ENCODE measurements at places on chromosomes 1 and 21. TPM values are rescaled to one million over a fixed set of nuclear protein-coding genes. Genes with fewer than 3 reads are reported as not detected.

Gene DYRK3
- 0.89 TPM for polyA plus RNA-seq

Gene BSND
- not detected for polyA plus RNA-seq

Gene C8B
- not detected for polyA plus RNA-seq

Gene KCNE2
- not detected for polyA plus RNA-seq

Gene SHE
- 8.2 TPM for polyA plus RNA-seq

Gene FAM163A
- 0.32 TPM for polyA plus RNA-seq

Gene TDRD5
- polyA plus RNA-seq, result 0.02 TPM

Gene PROK1
- polyA plus RNA-seq, result 2.5 TPM

Gene PYHIN1
- 3.9 TPM for polyA plus RNA-seq

Gene GBP7
- polyA plus RNA-seq, result 0.02 TPM

Gene CSRP1
- 108 TPM for polyA plus RNA-seq

Gene PRKAA2
- polyA plus RNA-seq, result 0.24 TPM

Data from spleen (tissue), 13 donors.